Articular chondrocyte of knee joint (primary cell): ENCODE measurements at places on chromosomes 12 and 14. TPM values are rescaled to one million over a fixed set of nuclear protein-coding genes. Genes with fewer than 3 reads are reported as not detected.

Gene LIN7A
- 0.13 TPM in 1 of 2 replicates, not detected in the other for total RNA-seq

Gene POTEG
- total RNA-seq = not detected in 2 replicates

Gene MSRB3
- 65.7 and 67.8 TPM in 2 replicates for total RNA-seq

Gene KCNMB4
- total RNA-seq = 0.13 and 0.22 TPM in 2 replicates

Gene VWF
- 0.39 and 0.86 TPM in 2 replicates for total RNA-seq

Gene C1R
- total RNA-seq = 330 and 427 TPM in 2 replicates

Gene SLC2A14
- not detected in 2 replicates for total RNA-seq

Gene NPAS3
- 0.43 and 0.78 TPM in 2 replicates for total RNA-seq
